ENCODE measurements at places on chromosomes 2 and 18.

DNA sequence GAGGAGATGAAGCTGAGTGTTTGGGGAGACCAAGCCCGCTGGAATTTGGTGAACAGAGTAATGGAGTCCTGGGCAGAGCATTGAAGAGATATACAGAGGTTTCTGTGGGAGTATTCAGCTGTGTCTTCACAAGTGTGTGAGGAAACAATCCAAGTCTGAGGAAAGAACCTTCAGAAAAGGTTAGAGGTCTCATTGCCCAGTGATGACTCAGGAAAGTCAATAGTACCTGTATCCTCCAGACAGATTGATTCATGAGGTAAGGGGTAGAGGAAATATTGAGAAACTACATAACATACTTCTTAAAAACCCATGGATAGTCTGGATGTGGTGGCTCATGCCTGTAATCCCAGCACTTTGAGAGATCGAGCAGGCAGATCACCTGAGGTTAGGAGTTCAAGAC, 392.3 kb downstream of the GALNT13 start:
- no peak for DNase-seq

DNA sequence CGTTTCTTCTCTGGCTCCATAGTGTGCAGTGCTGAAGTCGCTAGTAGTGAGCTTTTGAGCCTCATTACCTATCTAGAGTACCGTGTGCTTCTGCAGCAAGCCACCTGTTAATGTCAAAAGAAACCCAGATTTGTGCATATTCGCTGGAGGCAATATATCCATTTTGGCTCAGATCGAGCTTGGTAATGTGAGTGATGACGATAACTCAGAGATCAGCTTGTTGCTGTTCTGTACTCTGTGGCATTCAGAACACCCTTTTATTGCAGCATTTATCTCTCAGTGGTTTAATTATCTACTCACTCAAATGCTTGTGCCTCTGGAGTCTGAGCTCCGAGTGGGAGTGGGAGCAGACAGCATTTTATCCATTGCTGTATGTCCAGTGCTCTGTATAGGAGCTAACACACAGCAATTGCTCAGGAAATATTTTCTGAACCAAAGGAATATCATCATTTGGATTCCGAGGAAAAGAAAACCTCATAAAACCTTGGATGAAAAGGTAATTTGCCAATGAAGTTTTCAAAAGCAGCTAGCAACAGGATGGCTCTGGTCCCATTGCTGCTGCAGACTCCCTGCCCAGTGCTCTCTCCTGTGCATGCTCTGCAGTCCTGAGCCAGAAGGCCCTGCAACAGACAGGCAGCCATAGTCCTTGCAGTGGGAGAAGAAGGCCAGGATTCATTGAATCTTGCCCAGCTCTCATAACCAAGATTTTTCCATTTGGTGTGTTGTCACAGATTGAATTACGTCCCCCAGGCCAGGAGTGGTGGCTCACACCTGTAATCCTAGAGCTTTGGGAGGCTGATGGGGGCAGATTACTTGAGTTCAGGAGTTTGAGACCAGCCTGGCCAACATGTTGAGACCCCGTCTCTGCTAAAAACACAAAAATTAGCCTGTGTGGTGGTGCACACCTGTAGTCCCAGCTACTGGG, 183.8 kb downstream of the MYCN start:
- DNase-seq = no peak

DNA sequence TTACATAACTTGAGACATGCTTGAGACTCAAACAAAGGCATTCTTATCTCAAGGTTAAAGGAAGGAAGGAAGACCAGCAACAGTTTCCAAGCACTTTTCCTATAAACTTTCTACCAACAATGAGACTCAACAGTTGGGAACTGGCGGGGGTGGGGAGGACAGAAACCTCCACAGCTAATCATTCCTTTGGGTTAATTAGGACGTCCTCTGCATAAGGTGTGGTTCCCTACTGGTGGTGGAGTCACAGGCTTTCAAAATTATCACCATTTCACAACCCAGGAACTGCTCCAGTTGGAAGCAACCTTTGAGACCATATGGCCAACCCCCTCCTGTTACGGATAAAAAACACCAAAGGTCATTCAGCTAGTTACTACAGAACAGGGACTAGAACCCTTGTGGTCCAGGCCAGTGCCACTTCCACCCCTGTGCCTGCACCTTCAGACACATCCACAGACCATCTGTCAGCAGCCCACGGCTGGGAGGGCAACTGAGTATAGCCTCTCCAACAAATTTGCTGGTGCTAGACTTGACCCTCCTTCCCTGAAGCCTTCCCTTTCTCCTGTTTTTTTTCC, 30.1 kb upstream of the ATL2 start:
- peak; percentile 9 for DNase-seq

DNA sequence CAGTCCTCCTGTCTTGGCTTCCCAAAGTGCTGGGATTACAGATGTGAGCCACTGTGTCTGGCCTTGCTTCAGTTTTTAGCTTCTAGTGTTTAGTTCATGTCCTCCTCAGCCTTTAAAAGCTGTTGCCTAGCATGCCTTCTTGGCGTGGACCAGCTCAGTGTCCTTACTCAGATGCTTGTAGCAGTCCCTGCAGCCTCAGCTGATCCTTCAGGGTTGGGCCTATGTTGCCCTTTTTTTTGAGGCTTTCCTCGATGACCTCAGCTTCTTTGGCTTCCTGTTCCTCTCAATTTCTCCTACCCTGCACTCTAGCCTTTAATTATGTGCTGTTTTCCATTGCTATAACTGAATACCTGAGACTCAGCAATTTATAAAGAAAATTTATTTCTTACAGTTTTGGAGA, 57.7 kb downstream of the TANC1 start:
- no peak for DNase-seq

GRCh38 chr18:62637807-62638687, 77.3 kb upstream of the PHLPP1 start:
- peak; percentile 51 for DNase-seq

DNA sequence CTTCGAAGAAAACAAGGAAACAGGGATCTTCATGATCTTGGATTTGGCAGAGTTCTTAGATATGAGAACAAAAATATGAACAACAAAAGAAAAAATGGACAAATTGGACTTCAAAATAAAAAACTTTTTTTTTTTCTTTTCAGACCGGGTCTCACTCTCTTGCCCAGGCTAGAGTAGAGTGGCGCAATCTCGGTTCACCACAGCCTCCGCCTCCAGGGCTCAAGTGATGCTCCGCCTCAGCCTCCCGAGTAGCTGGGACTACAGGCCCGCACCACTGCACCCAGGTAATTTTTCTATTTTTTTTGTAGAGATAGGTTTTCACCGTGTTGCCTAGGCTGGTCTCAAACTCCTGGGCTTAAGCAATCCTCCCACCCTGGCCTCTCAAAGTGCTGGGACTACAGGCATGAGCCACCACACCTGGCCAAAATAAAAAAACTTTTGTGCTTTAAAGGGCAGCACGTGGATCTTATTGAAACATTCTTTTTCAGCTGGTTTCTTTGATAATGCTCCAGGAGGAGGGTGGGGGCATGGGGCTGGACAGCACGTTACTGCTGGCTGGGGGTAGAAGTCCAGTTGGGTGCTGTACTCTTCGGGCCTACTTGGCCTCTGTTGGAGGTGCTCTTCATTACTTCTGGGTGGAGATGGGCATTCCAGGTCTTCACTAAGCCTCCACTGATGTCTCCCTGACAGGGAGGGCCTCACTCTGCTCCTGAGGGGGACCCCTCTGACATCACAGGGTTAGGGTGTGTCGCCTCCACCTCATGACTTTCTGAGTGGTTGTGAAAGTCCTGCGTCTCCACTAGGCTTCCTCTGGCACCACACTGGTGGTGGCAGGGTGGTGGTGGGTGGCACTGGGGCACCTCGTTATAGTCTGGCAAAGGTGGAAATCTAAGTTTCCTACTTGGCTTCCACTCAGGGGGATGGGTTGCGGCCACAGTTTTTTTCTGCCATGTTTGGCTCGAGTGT, 150.5 kb upstream of the XPO1 start:
- no peak for DNase-seq

GRCh38 chr2:158114516-158114915, 12.8 kb downstream of the UPP2 start:
- DNase-seq = no peak

GRCh38 chr2:69689466-69689865, 45.9 kb upstream of the AAK1 start:
- no peak for DNase-seq

DNA sequence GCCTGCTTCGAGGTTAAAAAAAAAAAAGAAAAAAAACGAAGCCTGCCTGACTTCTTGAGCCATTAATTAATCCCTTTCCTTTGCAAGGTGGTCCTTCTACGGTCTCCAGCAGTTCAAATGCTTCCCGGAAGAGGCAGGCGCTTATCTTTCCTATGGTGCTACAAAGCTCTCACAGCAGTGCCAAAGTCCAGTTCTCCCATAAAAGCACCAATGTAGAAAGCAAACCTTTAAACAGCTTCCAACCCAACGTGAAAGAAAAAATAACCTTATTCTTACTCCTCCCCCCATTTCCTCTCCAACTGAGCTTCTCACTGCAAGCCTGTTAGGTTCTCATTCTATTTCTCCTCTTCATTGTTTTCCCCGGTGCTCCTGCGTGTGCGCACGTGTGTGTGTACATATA, 317.4 kb upstream of the SOX11 start:
- DNase-seq = no peak

DNA sequence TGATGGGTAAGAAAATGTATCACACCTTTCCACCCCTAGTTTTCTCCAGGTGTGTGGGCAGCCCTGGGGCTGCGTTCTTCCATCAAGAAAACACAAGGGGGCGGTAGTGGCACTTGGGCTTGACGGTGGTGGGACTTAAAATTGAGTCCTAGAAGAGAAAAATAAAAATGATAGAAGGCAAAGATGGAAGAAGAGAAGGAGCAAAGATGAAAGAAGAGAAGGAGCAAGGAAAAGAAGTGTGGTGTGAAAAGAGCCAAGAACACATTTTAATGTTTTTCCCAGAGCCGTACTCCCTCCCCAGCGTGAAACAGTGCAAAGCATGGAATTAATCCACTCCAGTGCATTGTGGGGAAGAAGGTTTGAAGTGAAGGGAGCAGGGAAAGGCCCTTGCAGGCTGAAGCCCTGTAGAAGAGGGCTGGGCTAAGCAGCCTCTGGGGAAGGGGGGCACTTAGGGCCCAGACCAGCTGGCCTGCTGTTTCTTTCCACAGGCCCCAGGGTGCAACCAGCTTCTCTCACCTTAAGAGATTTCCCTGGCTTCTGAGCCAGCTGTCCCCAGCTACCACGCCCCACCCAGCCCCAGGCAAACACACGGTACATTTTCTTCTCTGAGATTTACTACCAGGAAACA, 256.8 kb downstream of the RNF152 start:
- peak; percentile 55 for DNase-seq

GRCh38 chr2:45789961-45790723, 138.7 kb downstream of the PRKCE start:
- DNase-seq = peak; percentile 33

- no peak for DNase-seq
These were observed 129.4 kb upstream of the ITGA6 start for GRCh38 chr2:172297950-172298349.

- no peak for DNase-seq
These were observed 27.3 kb downstream of the SLC4A10 start for GRCh38 chr2:161651547-161651946.

DNA sequence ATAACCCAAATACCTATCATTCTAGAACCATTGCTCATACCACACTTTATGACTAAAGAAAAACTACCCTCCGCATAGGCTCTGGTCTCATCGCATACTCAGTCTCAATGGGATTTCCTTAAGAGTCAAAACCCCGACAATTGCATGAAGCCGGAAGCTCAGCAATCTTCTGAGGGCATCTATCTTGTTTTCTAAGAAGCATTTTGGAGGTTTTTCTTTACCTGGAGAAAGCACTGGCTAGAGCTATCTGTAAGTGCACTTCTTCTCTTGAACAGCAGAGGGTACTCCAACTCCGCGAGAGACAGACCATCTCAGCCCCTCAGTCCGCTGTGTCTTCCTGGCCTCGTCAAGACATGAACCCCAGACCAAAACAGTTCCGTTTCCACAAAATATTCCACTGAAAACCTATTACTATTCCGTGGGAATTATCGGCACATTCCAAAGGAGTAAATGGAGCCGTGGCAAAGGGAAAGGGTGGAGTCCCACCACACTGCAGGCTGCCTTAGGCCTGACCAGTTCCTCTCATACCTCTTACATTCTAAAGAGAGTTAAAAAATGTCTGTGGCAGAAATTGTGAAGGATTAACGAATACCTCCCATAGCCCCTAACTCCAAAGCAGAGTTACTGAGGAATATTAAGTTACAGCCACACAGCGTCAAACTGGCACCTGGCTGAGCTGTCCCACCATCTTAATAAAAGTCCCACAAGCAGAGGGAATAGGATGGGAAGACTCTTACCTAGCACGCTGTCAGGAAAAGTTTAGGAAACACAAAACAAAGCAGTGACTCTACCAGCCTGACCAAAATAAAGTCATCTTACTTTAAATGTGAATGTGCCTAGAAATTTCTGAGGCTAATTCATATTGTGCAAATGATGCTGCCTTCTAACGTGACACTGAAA, 325.6 kb upstream of the VRK2 start:
- peak; percentile 56 for DNase-seq

- DNase-seq = no peak
These were observed 102.6 kb upstream of the ITGA4 start for GRCh38 chr2:181354626-181355025.

- no peak for DNase-seq
These were observed 4.7 kb downstream of the DSEL start for GRCh38 chr18:67511840-67512239.

DNA sequence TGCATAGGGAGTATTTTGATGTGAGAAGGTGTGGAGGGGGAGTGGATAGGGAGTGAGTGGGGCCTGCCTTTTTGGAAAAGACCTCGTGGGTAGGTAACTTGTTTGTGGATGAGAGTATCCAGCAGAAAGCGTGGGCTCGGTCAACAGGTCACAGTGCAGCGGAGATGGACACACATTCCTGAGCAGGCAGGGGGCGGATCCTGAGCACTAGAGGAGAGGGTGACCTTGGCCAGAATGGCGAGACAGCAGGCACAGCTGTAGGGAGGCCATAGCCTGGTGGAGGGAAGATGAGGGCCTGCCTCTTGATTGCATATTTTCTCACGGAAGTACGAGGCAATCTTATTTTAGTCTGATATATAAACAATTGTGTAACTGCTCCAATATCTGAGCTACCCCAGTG, 3.6 kb upstream of the MC2R start:
- no peak for DNase-seq

GRCh38 chr2:224287531-224287930, 114.4 kb downstream of the FAM124B start:
- DNase-seq = no peak

DNA sequence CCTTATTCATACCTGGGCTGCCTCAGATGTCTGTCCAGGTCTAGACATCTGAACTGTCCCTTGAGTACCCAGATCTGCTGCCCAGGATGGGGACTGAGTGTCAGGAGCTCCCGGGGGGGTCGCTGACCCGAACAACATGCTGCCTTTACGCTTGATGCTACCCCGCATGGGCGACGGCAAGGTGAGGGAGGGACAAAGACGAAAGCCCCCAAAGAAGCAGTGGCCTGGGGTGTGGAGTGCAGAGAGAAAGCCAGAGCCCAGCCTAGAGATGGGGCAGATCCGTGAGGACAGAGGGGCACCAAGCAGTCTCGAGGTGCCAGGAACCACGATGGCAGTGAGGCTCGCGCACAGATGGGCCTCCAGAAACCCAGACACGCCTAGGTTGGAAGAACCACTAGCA, 234.7 kb downstream of the ATAD2B start:
- DNase-seq = no peak

Data from endothelial cell (in vitro differentiated cells).